ENCODE measurements at places on chromosomes 5 and 9. TPM values are rescaled to one million over a fixed set of nuclear protein-coding genes. Genes with fewer than 3 reads are reported as not detected.

BSPRY gene
- polyA plus RNA-seq, result not detected

PCDHAC2 gene
- polyA plus RNA-seq, result 9.3 TPM

SHOC1 gene
- polyA plus RNA-seq, result not detected

BASP1 gene
- 982 TPM for polyA plus RNA-seq

SV2C gene
- 0.88 TPM for polyA plus RNA-seq

WDR36 gene
- polyA plus RNA-seq, result 20.4 TPM

ANKRD33B gene
- polyA plus RNA-seq, result not detected

KDM3B gene
- polyA plus RNA-seq, result 60.9 TPM

INVS gene
- polyA plus RNA-seq, result 12.3 TPM

PIP5KL1 gene
- 5.2 TPM for polyA plus RNA-seq

CCDC69 gene
- not detected for polyA plus RNA-seq

DAB2IP gene
- 17.3 TPM for polyA plus RNA-seq

SLC36A2 gene
- polyA plus RNA-seq, result not detected

CDH12 gene
- 2.3 TPM for polyA plus RNA-seq

HSPB3 gene
- polyA plus RNA-seq, result not detected

GHR gene
- polyA plus RNA-seq, result 0.31 TPM

NIPAL4 gene
- not detected for polyA plus RNA-seq

RLN2 gene
- not detected for polyA plus RNA-seq

C1QTNF3 gene
- 33.1 TPM for polyA plus RNA-seq

PLAC8L1 gene
- polyA plus RNA-seq, result 1.2 TPM

PCDHB11 gene
- 3.7 TPM for polyA plus RNA-seq

CKMT2 gene
- not detected for polyA plus RNA-seq

ZNF658 gene
- polyA plus RNA-seq, result 4.9 TPM

EFNA5 gene
- 4.6 TPM for polyA plus RNA-seq

P4HA2 gene
- polyA plus RNA-seq, result 1.4 TPM

GCNT1 gene
- polyA plus RNA-seq, result 0.22 TPM

IL17B gene
- not detected for polyA plus RNA-seq

SPATA31D4 gene
- not detected for polyA plus RNA-seq

KCNMB1 gene
- polyA plus RNA-seq, result not detected

NR4A3 gene
- polyA plus RNA-seq, result 3.3 TPM

SGTB gene
- polyA plus RNA-seq, result 9.6 TPM
